Natural killer cell treated with Interleukin-12 subunit alpha and Interleukin-12 subunit beta and Interleukin-15 and Interleukin-18, amount 100 ng/mL, for 72 hours (primary cell): ENCODE measurements at places on chromosomes 1 and 21. TPM values are rescaled to one million over a fixed set of nuclear protein-coding genes. Genes with fewer than 3 reads are reported as not detected.

DNA sequence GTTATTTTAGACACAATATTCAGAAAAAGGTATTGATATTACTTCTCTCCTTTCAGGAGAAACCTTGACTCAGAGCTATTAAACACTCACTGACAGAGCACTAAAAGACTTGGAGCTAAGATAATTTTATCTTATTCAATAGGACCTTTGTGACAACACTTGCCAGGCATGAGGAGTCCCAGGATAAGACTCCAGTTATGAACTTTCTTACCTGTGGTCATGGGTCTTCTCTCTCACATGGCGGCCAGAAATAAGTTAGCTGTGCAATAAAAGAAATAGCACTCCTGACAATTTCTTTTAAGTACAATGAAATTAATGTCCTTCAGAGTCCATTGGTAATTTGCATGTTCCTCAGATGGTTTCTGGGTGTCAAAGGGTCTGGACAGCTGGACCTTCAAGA is 382.1 kb downstream of the BRINP3 start:
- no peak for DNase-seq

DNA sequence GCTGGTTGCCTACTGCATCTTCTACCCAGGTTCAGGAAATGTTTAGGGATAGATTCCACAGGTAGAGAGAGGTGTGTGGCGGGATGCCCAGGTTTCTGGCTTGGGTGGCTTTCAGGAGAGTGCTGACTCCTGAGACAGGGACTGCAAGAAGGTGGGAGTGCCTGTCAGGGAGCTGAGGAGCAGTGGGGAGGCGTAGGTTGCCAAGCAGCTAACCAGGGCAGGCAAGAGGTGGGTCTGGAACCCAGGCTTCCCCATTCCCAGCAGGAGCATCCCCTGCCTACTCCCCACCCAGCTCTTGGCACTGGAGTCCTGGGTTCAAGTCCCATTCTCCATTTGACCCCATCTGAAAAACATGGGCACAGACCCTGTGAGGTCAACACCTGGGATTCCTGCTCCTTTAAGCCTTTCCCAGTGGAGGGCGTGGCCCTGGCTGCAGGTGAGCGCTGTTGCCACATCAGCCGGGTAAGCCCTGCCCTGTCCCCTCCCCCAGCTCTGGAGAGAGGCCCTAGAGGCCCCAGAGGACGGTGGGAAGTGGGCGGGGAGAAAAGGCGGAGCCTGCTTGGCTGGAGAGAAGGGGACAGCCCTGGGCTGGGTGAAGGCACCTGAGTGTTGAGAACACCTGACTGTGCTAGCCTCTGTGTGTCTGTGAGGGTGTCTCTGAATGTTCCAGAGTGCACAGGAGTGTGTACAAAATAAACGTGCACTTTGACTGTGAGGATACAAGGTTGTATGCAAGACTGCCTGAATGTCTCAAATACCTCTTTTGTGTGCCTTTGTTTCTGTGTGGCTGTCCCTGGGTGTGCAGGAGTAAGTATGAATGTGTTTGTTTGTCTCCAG is 14.0 kb upstream of the SYNC start:
- no peak for DNase-seq

GRCh38 chr1:115727706-115728249 is 40.7 kb downstream of the CASQ2 start:
- DNase-seq = no peak

DNA sequence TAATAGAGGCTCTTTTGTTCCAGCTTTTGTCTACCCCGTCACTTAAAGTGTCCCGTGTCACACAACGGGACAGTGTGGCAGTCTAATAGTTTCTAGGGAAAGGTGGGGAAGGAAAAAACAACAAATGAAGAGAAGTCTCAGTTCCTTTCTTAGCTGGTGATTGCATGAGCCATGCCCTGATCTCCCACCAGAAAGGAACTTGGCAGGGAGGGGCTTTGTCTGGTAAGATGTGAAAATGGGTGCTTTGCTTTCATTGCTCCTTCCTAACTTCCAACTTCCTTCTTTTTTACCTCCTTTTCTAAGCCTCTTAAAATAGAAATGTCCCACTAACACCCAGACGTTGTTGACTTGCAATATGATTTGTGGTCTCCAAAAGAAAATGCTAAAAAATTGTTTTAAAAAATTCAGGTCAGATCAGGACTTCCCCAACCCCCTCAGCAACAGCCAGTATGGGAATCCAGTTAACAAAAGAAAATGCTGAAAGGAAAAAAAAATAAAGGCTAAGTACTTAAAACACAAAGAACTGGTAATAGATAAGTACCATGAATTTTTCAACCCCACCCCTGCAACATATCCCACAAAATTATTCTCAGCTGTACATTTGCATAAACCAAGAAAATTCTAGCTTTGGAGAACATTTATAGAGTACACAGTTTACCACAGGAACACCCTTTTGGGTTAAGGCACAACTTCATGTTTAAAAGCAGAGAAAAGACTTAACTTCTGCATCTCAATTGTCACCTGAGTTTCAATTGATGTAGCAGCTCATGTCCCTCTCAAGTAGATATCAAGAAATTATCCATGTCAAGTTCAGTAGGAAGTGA is 106.2 kb downstream of the NIBAN1 start:
- DNase-seq = no peak

DNA sequence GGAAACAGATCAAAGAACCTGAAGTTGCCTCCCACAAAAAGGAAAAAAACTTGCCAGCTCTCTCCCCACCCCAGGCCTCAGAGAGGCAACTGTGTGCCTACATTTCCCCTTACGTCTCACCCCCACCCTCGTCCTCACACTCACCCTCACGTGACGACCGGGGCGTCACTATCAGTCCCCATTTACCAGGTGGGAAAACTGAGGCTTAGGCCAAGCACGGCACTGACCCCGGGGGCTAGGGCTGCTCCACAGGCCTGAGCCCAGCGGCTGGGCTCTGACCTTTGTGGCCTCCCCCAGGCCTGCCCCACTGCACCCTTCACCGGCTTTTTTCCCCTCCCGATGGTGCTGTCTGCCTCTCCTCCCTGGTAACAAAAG is 51.5 kb upstream of the RUNX3 start:
- peak; percentile 67 for DNase-seq

DNA sequence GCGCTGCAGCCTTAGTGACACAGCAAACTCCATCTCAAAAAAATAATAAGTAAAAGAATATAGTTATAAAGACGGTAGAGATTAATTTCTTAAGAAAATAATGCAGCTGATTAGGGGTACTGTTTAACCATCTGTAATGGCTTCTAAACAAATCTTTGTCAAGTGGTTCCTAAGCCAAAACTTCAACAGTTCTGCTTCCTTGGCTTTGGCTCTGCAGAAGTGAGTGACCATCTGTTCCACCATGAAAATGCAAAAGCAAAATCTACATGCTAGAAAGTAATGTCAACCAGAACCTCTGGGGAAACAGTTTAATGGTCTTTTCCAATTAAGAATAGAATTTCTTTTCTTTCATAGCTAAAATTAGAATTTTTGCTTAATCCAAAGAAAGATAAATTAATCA is 8.3 kb upstream of the SH2D5 start:
- DNase-seq = no peak

AKR7A3 gene
- total RNA-seq = 0.43 TPM

DNA sequence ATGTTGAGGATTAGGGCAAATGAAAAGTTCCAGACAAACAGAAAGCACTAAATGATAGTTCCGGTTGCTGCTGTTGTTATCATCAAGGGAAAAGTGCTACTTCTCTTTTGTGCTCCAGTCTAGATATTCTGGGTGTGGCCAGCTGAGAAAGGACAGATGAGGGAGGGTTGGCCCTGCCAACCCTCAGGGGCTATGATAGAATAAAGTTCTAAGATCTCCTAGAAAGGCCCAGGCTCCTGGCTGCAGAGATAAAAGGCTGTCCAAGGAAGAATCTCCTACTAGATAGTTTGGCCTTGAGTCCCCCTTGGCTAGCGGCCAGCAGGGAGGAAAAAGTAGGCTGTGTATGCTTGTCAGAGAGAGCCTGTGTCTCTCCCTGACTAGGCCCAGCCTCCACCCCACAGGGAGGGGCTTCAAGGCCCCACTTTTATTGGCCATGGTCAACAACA is 31.5 kb downstream of the RIMS3 start:
- DNase-seq = no peak

GRCh38 chr1:8373125-8373524 is 55.2 kb downstream of the SLC45A1 start:
- no peak for DNase-seq

DNA sequence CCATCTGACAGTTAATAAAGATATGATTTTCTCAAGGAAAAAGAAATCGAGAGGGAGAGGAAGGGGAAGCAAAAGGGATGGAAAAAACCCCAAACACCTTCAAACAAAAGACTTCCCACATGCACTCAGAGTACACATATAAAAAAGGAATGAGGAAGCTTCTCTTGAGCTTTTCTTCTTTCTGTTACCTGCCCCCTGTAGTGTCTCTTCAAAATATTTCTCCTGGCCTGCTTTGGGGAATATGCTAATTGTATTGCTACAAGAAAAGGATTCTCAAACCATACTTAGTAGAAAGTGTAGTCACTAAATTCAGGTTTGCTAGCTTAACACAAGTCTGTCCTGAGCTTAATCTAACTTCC is 58.7 kb downstream of the KIF14 start:
- DNase-seq = no peak

FNDC7 gene
- 0.12 TPM for total RNA-seq

DNA sequence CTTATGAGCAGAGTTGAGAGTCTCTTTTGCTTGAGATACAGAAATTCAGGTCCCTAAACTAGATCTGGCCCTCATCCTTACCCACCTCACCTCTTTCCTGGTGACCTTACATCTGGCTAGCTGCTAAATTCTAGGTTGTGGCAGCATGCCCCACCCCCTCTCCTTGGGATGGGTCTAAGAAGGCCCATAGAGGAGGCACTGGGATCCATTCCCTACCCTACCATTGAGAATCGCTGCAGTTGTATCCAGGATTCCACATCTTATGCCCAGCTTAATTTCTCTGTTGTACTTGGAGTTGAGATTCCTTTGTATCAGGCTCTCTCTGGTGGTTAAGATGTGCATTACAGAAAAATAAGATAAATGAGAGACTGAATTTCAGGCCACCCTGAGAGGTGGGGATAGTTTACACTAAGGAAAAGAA is 9.5 kb upstream of the TMEM39B start:
- no peak for DNase-seq

OMA1 gene
- total RNA-seq = 8.7 TPM

DNA sequence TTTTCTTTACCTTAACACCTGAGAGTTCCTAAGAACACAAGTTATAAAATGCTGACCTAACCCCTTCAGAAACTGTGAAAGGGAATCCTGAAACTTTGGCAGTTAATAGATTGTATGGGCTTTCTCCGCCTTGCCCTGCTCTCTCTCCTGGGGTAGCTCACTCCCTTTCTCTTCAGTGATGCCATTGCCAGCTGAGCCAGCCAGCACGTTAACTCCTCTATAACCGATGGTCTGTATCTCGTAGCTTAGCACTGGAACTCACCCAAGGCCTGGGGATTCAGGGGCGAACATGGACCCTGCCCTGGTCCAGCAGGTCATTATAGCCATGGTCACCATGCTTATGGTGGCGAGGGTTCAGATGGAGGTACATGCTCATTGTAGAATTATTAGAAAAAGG is 40.7 kb downstream of the TRAPPC10 start:
- no peak for DNase-seq
